ENCODE measurements at places on chromosomes 11 and 22. TPM values are rescaled to one million over a fixed set of nuclear protein-coding genes. Genes with fewer than 3 reads are reported as not detected.

DNA sequence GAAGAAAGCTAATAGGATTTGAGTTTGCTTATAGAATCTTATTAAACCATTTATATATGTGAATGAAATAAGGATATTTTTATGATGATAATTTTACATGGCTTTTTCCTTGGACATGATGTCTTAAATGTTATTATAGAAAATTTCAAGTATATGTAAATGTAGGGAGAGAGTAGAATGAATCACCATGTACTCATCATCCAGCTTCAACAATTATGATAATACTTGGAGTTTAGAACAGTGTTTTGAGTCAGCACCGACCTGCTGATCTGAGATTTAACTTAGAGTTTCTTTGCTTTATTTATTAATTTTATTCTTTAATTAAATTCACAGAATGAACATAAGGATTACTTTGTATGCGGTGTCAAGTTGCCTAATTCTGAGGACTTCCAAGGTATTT, 193.5 kb downstream of the UVRAG start:
- DNase-seq, result no peak

GRCh38 chr22:36755316-36755715, 20.6 kb downstream of the IFT27 start:
- DNase-seq, result no peak

- peak; percentile 96 for DNase-seq
Measured at GRCh38 chr22:21629255-21630149, at the start of gene YDJC. Gene YDJC, minus strand, starts transcription at chr22:21630022. Its CDS starts 8 bp downstream, at chr22:21630014.

DNA sequence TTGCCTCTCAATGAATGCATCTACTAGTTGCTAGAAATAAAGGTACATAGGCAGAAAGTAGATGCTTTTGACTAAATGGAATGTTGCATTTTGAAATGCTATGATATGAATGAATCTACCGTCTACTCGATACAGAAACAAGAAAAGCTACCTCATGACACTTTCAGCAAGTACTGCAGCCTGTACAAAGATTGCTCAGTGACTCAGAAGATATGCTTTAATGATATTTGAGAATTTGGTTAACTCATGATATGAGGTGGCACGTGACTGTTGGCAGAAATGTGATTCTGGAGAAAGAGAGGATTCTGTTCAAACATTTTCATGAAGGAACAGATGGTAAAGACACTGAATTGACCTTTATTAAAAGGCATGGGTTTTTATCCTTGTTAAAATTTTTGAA, 76.0 kb downstream of the HSD17B12 start:
- no peak for DNase-seq

DNA sequence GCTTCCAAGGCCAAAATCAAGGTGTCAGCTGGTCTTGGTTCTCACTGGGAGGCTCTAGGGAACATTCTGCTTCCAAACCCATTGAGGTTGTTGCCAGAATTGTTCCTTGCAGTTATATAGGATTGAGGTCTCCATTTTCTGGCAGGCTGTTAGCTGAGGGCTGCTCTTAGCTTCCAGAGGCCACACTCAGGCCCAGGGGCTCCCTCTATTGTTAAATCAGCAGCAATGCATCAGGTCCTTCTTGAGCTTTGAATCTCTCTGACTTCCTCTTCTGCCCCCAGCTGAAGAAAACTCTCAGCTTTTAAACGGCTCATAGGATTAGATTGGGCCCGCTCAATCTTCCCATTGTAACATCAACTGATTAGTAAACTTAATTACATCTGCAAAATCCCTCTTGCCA, 39.3 kb upstream of the BSX start:
- peak; percentile 56 for DNase-seq

DNA sequence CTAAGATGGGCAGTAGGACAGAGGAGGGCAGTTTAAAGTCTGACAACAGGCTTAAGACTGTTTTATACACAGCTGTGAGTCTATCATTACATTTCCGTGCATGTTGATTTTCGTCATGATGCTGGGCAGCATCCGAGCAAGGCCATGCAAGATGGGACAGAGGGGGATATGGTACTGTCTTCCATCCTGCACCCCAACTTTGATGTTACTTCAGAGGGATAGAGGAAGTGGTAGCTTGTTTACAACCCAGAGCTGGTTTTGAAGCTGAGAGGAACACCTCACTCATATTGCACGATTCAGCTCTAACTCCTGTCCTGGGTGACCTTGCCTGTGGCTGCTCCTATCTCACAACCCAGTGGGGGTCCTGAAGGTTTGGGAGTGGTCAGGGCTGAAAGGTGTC, 3.0 kb upstream of the SORL1 start:
- DNase-seq, result no peak

DNA sequence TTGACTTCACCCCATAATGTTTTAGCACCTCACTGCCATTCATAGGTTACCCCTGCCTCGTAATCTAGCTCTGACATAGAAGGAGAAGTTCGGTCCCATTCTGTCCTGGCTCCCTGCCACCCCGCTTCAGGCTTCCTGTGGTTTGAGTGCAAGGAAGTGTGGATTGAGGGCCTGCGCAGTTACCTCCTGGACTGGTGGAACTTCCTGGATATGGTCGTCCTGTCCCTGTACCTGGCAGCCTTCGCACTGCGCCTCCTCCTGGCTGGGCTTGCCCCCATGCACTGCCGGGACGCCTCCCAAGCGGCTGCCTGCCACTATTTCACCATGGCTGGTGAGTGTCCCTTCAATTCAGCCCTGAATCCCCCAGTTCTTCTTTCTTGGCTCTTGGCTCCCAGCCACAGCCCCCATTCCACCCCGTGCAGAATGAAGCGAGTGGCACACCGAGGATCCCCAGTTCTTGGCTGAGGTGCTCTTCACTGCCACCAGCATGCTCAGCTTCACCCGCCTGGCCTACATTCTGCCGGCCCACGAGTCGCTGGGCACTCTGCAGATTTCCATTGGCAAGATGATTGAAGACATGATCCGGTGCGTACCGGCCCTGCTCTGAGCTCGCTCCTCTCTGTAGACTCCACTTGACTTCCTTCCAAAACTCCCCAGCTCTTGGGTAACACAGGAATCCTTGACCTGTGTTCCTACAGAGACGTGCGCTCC, 15.4 kb downstream of the ART5 start:
- DNase-seq, result no peak

DNA sequence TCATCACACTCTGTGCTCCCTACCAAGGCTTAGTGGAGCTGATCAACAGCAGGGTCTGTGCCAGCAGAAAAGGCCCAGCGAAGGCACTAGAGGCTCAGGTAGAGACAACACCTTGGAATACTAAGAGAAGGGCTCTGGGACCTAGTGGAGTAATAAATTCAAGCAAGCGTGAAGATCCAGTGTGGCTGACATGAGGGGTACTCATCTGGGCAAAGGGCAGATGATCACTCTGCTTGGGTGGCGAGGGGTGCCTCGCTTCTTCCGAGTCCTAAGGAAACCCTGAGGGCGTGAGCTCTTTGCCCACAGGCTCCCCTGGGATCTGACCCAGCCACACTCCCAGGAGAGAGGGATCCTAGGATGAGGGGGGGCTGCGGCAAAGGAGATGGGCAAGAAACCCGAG, 3.5 kb upstream of the TPBGL start:
- DNase-seq, result no peak

DNA sequence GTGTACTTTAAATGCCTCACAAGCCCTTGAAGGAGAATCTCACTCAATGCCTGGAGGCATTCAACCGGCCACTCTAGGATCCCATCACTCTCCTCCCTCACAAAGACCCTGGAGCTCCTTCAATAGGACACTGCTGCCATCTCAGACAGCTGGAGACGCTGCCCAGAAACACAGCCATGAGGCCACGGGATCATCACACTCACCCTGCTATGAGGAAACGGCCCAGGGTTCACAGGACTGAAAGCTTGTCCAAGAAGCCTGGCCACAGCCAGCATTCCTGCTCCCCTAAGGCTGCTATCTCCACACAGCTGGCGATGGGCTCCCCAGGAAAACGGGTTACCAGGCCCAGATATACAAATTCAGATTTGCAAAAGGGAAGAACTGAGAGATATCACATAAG, 13.2 kb downstream of the CARS1 start:
- DNase-seq, result no peak

DNA sequence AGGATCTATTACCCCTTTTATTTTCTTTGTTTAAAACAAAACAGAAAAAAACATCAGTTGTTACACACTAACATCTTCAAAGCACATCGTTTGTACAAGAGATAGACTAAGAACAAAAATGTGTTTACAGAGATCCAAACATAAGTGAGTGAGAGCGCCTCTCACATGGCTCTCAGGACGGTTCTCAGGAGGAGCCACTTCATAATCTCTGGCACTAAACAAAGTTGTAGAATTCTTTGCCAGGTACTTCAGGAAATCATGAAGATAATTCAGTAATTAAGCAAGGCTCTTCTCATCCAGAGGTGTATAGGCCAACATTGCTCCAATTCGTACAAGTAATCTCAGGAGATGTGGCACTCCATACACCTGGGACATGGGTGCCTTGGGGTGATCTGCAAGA, 29.8 kb downstream of the PDE3B start:
- no peak for DNase-seq

- DNase-seq, result peak; percentile 87
Measured at GRCh38 chr22:25111579-25112517, 87.8 kb upstream of the CRYBB3 start.

DNA sequence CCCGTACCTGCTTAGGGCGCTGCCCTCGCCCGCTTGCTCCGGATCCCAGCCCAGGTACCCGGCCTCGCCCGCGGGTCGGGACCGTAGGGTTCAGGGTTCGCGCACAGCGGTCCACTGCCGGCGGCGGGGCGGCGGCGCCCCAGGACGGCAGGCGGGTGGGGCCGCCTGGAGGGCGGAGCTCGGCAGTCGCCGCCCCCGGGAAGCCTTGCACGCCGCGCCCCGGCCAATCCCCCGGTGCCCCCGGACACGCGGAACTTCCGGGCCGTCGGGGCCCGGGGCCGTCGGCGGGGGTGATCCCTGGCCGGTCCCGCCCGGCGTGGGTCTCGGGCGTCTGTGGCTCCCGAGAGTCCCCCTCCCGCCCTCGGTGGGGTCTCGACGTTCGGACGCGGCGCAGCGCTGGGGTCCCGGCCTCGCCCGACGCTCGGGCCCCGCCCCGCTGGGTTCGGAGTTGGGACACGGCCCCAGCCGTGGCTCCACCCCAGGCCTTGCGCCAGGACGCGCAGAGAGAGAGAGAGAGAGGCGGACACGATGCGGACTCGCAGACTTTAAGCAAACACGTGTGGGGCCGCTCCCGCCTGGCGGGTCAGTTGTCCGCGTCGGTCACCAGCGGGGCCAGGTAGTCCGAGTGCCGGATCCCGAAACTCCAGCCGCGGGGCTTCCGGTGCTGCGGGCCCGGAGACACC, at the start of gene TYMP:
Gene TYMP (minus strand): TSS at position 116 of the 683 bp plus-strand sequence. CDS start 303 bp downstream, outside the sequence.
- DNase-seq, result peak; percentile 86

DNA sequence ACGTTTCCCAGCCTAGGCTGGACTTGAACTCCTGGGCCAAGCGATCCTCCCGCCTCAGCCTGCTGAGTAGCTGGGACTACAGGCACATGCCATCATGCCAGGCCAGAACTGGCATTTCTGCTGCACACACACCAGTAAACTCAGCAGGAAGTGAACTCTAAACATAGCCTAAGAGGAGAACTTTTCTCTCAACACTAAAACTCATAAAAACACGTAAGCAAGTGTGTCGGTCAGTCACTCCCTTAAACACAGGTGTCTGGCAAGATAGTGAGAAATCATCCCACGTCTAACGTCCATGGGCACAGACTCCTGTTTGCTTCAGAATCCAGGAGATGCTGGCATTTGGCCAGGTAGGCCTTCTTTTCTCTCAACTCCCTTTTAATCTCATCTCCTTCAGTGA, 104.8 kb downstream of the RPL27A start:
- no peak for DNase-seq

GRCh38 chr11:11979488-11980117, 28.8 kb downstream of the DKK3 start:
- DNase-seq, result peak; percentile 60

GRCh38 chr11:111082664-111083063, 162.9 kb upstream of the POU2AF2 start:
- no peak for DNase-seq

- no peak for DNase-seq
Measured at GRCh38 chr22:47783433-47784366, 1021.2 kb downstream of the TBC1D22A start.

DNA sequence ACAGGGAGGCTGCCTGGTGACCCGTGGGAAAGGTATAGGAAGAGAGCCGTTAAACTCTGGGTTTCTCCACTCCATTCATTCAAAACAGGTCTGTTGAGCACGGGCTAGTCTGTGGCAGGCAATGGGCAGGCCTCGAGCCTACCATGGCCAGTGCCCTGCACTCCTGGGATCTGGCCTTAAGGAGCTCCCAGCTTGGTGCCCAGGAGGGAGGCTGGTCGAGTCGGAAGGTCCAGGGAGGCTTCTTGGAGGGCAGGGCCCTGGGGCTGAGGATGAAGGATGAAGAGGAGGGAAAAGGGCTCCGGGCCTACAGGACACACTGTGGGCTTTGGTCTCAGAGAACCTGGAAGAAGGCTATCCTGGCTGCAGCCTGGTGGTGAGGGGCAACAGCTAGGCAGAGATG, 41.9 kb upstream of the MN1 start:
- DNase-seq, result no peak

- peak; percentile 84 for DNase-seq
Measured at GRCh38 chr11:6606471-6607189, 3.1 kb downstream of the ILK start.

Gene TRPC6
- total RNA-seq, result 23.7 TPM

Gene OR10D3
- total RNA-seq, result not detected

Gene TRPM5
- 0.43 TPM for total RNA-seq

Gene MB
- total RNA-seq, result 1.3 TPM

Gene YWHAH
- 81.1 TPM for total RNA-seq

Gene CHRM4
- total RNA-seq, result 2.8 TPM

Gene SLC22A12
- not detected for total RNA-seq

Gene MARK2
- 13.8 TPM for total RNA-seq

Gene RAB38
- total RNA-seq, result 1.8 TPM

Gene APLNR
- 2.3 TPM for total RNA-seq

Gene CASP4
- total RNA-seq, result 126 TPM

Gene DEPDC7
- total RNA-seq, result 17.9 TPM

Data from stomach (tissue), 19 donors.